NCI-H146 (cell line): ENCODE measurements at places on chromosomes 1 and 21.

DNA sequence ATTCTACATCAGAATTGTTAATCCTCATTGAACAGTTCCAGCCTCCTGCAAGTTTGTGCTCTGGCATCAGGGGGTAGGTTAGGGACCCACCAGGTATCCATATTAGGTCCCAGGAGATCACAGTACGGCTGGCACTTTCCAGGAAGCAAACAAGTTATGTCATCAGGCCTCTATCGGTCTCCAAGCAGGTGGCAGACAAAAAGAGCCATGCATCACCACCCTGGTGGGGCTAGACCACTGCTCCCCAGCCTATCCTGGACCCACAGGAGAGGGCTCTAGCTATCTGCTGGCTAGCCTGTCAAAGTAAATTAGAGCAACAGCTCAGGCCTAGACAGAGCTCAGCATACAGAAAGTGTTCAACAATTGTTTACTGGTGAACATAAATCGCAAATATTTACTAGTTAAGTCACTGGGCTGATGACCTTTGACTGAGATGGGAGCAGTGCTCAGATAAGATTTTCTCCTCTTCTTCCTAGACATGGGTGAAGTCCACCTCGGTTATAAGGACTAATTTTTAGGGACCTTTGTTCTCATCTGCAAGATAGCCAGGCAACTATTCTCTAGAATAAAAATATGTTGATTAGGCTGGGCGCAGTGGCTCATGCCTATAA is 6.4 kb downstream of the NUAK2 start:
- DNase-seq: no peak

DNA sequence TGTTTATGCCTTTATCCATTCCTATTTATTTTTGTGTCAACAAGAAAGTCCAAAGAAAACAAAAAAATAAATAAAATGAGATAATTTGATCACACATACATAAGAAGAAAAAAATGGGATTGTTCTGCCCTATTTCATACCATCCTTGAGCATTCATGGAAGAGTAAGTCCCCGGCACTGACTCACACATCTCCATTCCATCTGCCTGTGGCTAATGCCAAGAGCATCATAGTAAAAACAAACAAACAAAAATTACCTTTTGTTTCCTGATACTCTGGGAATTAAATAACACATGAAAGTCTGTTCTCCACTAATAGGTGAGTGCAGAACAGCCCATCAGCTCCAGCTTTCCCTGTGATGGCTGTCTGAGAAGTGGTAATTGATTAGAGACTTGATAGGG is 48.1 kb upstream of the BACE2 start:
- no peak for DNase-seq

GRCh38 chr1:218886101-218886871 is 287.4 kb upstream of the LYPLAL1 start:
- DNase-seq: no peak

DNA sequence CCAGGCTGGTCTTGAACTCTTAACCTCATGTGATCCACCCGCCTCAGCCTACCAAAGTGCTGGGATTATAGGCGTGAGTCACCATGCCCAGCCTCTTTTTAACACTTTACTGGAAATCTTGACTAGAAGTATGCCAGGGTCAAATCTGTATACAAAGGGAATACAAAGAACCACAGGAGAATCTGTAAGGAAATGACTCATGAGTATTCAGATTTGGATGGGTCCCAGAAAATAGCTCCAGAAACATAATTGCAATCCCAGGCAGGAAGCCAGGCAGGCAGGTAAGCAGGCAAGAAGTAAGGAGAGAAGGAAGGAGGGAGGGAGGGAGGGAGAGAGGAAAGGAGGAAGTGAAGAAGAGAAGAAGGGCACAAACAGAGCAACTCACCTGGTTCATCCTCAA is 22.8 kb upstream of the TIAM1 start:
- DNase-seq: no peak
